AML-193 (cell line): ENCODE measurements at places on chromosomes 1 and 21.
A peak's percentile ranks its signal among the peaks of the same experiment; 100 is the strongest.

DNA sequence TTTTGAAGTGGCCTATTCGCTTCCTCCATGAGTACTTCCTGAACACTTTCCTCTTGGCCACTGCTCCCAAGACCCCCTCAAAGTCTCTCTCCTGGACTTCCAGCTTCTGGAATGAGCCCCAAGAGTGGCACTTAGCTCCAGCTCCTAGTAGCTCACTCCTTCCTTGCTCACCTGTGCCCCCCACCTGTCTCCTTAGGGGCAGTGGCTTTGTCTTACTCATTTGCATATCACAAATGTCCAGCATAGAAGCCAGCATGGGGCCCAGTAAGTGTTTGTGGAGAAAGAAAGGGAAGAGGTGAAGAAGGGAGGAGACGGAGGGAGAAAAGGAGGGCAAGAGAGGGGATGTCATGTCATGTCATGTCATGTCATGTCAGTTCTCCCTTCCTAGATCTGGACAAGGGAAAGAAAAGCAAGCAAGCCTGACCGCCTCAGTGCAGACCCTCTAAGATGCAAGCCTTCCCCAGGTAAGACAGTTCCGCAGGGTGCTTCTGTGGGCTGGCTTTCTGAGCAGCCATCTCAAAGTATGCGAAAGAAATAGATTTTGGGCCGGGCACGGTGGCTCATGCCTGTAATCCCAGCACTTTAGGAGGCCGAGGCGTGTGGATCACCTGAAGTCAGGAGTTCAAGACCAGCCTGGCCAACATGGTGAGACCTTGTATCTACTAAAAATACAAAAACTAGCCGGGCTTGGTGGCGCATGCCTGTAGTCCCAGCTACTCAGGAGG, 6.9 kb upstream of the MX1 start:
- no peak for DNase-seq

- no peak for DNase-seq
Observed at GRCh38 chr1:231935856-231936255, 309.3 kb downstream of the DISC1 start.

- no peak for DNase-seq
Observed at GRCh38 chr1:194104247-194104844, 917.9 kb upstream of the B3GALT2 start.

DNA sequence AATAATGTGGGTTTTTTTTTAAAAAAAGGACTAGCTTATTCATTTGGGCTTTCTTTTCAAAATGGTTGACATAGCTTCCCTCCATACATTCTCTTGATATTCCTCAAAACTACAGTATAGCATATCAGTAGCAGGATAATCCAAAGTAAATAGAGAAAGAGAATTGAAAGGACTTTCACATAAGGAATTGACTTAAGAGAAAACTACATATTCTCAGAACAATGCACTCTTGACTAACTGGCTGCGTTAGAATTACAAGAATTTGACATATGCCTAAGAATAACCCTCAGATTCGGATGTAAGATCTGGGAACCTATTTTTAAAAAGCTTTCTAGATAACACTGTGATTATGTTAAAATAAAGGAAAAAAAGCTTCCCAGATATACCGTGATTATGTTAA, 3.1 kb downstream of the PRKAB2 start:
- no peak for DNase-seq

GRCh38 chr1:12434174-12434573, 183.8 kb downstream of the DHRS3 start:
- no peak for DNase-seq

- no peak for DNase-seq
Observed at GRCh38 chr1:68229650-68230483, 2.5 kb downstream of the WLS start.

GRCh38 chr1:43844114-43844513, 89.5 kb upstream of the ARTN start:
- DNase-seq: no peak

DNA sequence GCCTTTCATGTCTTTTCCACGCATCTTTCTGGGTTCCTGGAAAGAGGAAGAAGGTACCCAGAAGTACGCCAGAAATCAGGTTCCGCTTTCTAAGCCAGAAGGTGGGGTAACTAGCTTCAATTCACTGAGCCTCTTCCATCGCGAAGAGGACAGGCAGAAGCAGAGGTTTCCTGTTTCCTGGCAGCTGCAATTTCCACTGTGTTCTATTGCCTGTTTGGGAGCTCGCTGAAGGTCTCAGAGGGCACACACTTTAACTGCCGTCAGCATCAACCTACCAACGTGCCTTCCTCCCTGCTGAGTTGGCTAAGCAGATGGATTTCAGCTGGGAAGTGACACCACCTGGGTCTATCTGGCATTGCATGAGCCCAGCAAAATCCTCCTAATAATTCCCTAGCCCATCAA, 10.0 kb downstream of the NCF2 start:
- peak; percentile 100 for DNase-seq

- DNase-seq: no peak
Observed at GRCh38 chr21:21165063-21165645, 166.9 kb downstream of the NCAM2 start.

GRCh38 chr1:53580009-53580400, 120.8 kb downstream of the DMRTB1 start:
- DNase-seq: no peak

- DNase-seq: peak; percentile 13
Observed at GRCh38 chr1:159898527-159898926, 1.4 kb downstream of the CFAP45 start.
